Activated naive CD8-positive, alpha-beta T cell treated with anti-CD3 and anti-CD28 coated beads, Interleukin-2, amount 10 ng/mL, durations not matched to agents 7 days and 5 days (primary cell): ENCODE measurements at places on chromosomes 3 and 15. TPM values are rescaled to one million over a fixed set of nuclear protein-coding genes. Genes with fewer than 3 reads are reported as not detected.

Gene MCTP2
- 28.5 TPM for total RNA-seq

Gene ARPP21
- total RNA-seq, result not detected

- no peak for DNase-seq
- H3K4me3 ChIP-seq, result no peak overlapping the region
- peaks cover 15% of the 10 kb centered on the region for H3K36me3 ChIP-seq
- H3K27ac ChIP-seq, result no peak overlapping the region
- peaks cover 4% of the 10 kb centered on the region for H3K4me1 ChIP-seq
Measured at GRCh38 chr3:27462228-27462627, 22.0 kb downstream of the SLC4A7 start.

Gene CHL1
- total RNA-seq, result not detected

DNA sequence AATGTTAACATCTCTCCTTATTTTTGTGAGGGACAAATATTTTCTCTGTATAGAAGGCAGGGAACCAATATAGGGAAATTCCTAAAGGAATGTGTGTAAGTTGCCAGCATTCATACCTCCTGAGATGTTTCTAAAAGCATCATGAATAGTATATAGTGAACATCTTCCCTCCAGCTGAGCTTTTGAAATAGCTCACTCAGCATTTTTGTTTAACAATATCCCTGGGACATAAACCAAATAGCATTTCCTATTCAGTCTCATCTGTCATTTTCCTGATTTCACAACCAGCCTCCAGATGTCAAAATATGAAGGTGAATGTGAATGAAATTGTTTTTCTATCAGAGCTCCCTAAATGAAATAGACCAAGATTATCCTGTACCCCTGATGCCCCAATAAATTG lies 137.2 kb downstream of the PPM1L start:
- no peaks in the 10 kb centered on the region for H3K4me1 ChIP-seq
- peaks cover 4% of the 10 kb centered on the region for H3K27me3 ChIP-seq
- H3K36me3 ChIP-seq, result no peaks in the 10 kb centered on the region
- H3K27ac ChIP-seq, result no peak overlapping the region

Gene GOLGA8T
- total RNA-seq, result 1.5 TPM

DNA sequence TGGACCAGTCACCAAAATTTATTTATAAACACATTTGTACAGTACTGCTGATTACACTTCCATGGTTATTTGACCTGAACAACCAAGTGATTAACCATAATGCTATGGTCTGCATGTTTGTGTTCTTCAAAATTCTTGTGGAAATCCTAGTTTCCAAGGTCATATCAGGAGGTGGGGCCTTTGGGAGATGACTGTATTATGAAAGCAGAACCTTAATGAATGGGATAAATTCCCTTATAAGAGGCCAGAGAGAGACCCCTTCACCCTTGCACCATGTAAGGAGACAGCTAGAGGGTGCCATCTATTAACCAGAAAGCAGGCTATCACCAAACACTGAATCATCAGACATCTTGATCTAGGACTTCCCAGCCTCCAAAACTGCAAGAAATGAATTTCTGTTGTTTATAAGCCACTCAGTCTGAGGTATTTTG lies 1.9 kb downstream of the SCAPER start:
- no peak for DNase-seq
- H3K27ac ChIP-seq, result peak overlapping the region; percentile 47
- no peaks in the 10 kb centered on the region for H3K27me3 ChIP-seq
- H3K4me3 ChIP-seq, result peak overlapping the region; percentile 89
- H3K4me1 ChIP-seq, result peaks cover 30% of the 10 kb centered on the region

Gene COL7A1
- 1.0 TPM for total RNA-seq

GRCh38 chr15:70271422-70272088 lies 173.8 kb upstream of the TLE3 start:
- peaks cover 28% of the 10 kb centered on the region for H3K27me3 ChIP-seq
- H3K4me1 ChIP-seq, result peaks cover 21% of the 10 kb centered on the region
- H3K4me3 ChIP-seq, result no peak overlapping the region
- no peak overlapping the region for H3K27ac ChIP-seq

- H3K27me3 ChIP-seq, result no peaks in the 10 kb centered on the region
- no peak for DNase-seq
- H3K27ac ChIP-seq, result no peak overlapping the region
- peaks cover 33% of the 10 kb centered on the region for H3K36me3 ChIP-seq
- no peak overlapping the region for H3K4me3 ChIP-seq
Measured at GRCh38 chr3:50642382-50642781, 25.4 kb downstream of the MAPKAPK3 start.

Gene FSD2
- total RNA-seq, result not detected

DNA sequence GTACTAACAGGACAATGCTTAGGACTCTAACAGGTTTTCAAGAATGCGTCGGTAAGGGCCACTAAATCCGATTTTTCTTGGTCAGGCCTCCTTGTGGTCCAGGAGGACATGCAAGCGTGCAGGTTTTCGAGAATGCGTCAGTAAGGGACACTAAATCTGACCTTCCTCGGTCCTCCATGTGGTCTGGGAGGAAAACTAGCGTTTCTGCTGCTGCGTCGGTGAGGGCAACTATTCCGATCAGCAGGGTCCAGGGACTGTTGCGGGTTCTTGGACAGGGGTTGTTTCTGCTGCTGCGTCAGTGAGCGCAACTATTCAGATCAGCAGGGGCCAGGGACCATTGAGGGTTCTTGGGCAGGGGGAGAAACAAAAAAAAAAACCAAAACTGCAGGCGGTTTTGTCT lies 7.8 kb upstream of the UBP1 start:
- no peak overlapping the region for H3K4me3 ChIP-seq
- H3K27me3 ChIP-seq, result no peaks in the 10 kb centered on the region
- DNase-seq, result no peak
- peaks cover 3% of the 10 kb centered on the region for H3K36me3 ChIP-seq
- peaks cover 13% of the 10 kb centered on the region for H3K4me1 ChIP-seq

Gene FMN1
- total RNA-seq, result 0.45 TPM

DNA sequence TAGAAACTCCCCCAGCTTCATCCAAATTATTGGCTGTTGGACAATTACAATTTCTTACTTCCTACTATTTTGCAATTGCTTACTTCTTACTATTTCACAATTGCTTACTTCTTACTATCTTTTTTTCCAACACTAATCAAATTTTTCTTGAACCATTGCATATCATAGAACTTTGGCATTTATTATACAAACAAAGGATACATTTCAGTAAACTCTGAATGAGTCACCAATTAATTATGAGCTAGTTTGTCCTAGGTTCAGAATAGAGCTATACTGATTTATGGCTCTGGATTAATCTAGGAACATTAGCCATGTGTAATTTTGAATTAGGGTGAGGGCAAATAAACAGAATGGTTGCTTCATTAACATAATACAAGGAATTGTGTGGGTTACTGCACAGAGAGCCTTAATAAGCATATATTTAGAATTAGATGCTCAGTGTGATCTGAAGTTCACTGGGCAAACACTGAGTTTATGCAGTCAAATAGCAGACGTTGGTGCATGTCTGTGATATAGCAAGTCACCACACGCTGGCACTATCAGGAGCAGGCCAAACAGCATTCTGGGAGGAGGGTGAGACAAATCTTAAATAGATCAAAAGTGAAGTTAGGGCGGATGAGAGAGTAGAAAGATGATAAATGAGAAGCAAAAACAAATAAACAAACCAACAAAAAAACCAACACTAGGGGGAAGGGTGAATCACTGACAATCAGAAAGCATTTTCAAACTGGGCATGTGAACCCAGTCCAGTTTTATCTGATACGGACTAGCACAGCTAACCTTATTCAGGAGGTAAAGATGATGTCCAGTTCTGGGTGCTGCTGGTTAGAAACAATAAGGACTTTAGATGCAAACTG lies 21.5 kb downstream of the GABRR3 start:
- H3K4me1 ChIP-seq, result peaks cover 6% of the 10 kb centered on the region
- H3K4me3 ChIP-seq, result no peak overlapping the region
- H3K27ac ChIP-seq, result no peak overlapping the region
- no peak for DNase-seq

DNA sequence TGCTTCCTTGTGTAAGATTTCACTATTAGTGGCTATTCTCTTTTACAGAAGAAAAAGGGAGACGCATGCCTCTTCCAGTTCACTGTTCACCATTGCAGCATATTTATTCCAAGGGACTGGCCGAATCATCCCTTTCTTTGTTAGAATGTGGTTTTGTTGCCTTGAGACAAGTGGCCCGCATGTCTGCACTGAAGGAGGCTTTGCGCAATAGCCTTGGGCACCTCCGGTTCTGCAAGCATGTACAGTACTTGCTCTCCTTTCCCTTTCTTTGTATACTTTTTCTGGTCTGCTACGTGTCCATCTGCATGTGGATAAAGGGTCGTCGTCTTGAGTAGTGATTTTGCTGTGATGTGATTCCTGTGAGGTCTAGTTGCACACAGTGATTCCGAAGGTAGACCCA lies 43.0 kb downstream of the FLNB start:
- peaks cover 2% of the 10 kb centered on the region for H3K36me3 ChIP-seq
- H3K4me3 ChIP-seq, result no peak overlapping the region
- peaks cover 6% of the 10 kb centered on the region for H3K4me1 ChIP-seq
- H3K27ac ChIP-seq, result no peak overlapping the region

- H3K27me3 ChIP-seq, result no peaks in the 10 kb centered on the region
- H3K36me3 ChIP-seq, result no peaks in the 10 kb centered on the region
- H3K4me3 ChIP-seq, result no peak overlapping the region
- peaks cover 3% of the 10 kb centered on the region for H3K4me1 ChIP-seq
- no peak overlapping the region for H3K27ac ChIP-seq
Measured at GRCh38 chr3:59527493-59527892, 477.7 kb upstream of the CFAP20DC start.

GRCh38 chr15:35066094-35066493 lies 19.0 kb downstream of the NANOGP8 start:
- no peak overlapping the region for H3K4me3 ChIP-seq
- DNase-seq, result no peak
- no peak overlapping the region for H3K27ac ChIP-seq

Gene FBXW12
- not detected for total RNA-seq

Gene RHOV
- total RNA-seq, result not detected

Gene PATL2
- total RNA-seq, result 55.2 TPM

Gene IL17RE
- 0.94 TPM for total RNA-seq

- H3K27me3 ChIP-seq, result no peaks in the 10 kb centered on the region
- H3K4me3 ChIP-seq, result peak overlapping the region; percentile 95
- H3K36me3 ChIP-seq, result peaks cover 12% of the 10 kb centered on the region
- H3K4me1 ChIP-seq, result peaks cover 34% of the 10 kb centered on the region
- peak overlapping the region; percentile 95 for H3K27ac ChIP-seq
Measured at GRCh38 chr15:84633311-84634227, 20.5 kb downstream of the WDR73 start.

Gene TRPM1
- not detected for total RNA-seq

DNA sequence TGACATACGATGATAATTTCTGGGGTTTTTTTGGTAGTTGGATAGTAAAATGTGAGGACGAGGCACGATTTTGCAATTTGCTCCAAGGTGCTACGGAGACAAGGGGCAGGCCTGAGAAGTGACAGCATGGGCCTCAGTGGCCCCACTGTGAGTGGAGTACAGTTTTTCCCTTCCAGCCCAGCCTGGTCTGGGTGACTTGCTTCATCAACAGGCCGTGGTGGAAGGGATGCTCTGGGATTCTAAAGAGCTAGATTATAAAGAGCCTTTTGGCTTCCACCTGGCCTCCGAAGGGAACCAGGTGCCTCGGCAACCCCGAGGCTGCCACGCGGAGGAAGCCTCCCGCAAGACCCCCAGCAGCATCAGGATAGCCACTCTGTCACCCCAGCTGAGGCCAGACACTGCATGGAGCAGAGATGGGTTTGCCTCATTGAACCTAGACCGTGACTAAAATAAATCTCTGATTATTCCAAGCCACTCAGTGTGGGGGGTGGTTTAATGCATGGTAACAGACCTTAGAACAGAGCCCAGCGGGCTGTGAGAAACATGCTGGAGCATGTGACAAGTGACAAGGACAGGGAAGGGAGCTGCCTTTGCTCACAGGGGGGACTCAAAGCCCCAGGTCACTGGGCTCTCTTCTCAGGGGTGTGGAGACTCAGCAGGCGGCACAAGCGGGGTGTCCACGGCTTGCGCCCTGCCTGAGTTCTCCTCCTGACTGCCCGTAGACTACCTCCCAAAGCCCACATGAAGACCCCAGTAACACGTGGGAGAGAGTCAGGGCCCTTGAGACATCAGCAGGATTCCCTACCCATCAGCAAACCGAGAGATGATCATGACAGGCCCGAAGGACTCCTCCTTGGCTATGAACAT lies 22.6 kb upstream of the SLC41A3 start:
- H3K27me3 ChIP-seq, result no peaks in the 10 kb centered on the region
- no peaks in the 10 kb centered on the region for H3K4me1 ChIP-seq
- no peak overlapping the region for H3K4me3 ChIP-seq
- H3K27ac ChIP-seq, result no peak overlapping the region
- no peaks in the 10 kb centered on the region for H3K36me3 ChIP-seq
- no peak for DNase-seq

- peaks cover 4% of the 10 kb centered on the region for H3K27me3 ChIP-seq
- H3K4me1 ChIP-seq, result no peaks in the 10 kb centered on the region
- H3K4me3 ChIP-seq, result no peak overlapping the region
- H3K27ac ChIP-seq, result no peak overlapping the region
Measured at GRCh38 chr15:58393241-58393662, 38.5 kb upstream of the LIPC start.

Gene PEX11A
- 3.8 TPM for total RNA-seq

GRCh38 chr3:18237251-18238005 lies 187.7 kb downstream of the SATB1 start:
- H3K4me1 ChIP-seq, result no peaks in the 10 kb centered on the region
- peaks cover 12% of the 10 kb centered on the region for H3K27me3 ChIP-seq
- no peaks in the 10 kb centered on the region for H3K36me3 ChIP-seq
- no peak overlapping the region for H3K27ac ChIP-seq

- no peaks in the 10 kb centered on the region for H3K36me3 ChIP-seq
- peaks cover 6% of the 10 kb centered on the region for H3K27me3 ChIP-seq
- H3K4me1 ChIP-seq, result no peaks in the 10 kb centered on the region
- DNase-seq, result no peak
- H3K4me3 ChIP-seq, result no peak overlapping the region
- H3K27ac ChIP-seq, result no peak overlapping the region
Measured at GRCh38 chr15:55627730-55628368, 39.7 kb upstream of the PYGO1 start.

- H3K4me3 ChIP-seq, result no peak overlapping the region
- no peaks in the 10 kb centered on the region for H3K36me3 ChIP-seq
- H3K27me3 ChIP-seq, result peaks cover 2% of the 10 kb centered on the region
Measured at GRCh38 chr15:35134299-35134698, 49.2 kb upstream of the NANOGP8 start.

GRCh38 chr3:38925351-38925750 lies 109.3 kb upstream of the SCN10A start:
- peaks cover 7% of the 10 kb centered on the region for H3K27me3 ChIP-seq
- no peak overlapping the region for H3K27ac ChIP-seq
- DNase-seq, result no peak

Gene OR4M2
- total RNA-seq, result not detected

DNA sequence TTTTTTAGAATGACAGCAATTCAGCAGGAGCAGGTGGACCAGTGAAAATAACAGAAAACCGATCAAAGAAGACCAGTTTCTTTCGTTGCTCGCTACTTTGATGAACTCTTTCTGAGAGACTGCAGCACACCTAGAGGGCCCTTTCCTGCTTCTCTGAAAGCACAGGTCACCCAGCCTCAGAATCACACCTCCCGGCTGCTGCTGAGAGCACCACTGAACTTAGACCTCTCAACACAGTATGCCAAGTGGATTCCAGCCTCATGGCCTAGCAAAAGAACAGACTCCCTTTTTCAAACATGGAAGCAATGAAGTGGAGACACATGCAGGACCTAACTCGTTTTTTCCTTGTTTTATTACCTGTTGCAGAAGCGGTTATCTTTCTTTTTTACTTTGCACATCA lies 13.9 kb upstream of the APH1B start:
- H3K4me3 ChIP-seq, result no peak overlapping the region
- peak overlapping the region; percentile 38 for H3K27ac ChIP-seq
- no peak for DNase-seq
- peaks cover 29% of the 10 kb centered on the region for H3K36me3 ChIP-seq
- H3K4me1 ChIP-seq, result peaks cover 2% of the 10 kb centered on the region
- H3K27me3 ChIP-seq, result no peaks in the 10 kb centered on the region

- peaks cover 57% of the 10 kb centered on the region for H3K4me1 ChIP-seq
- DNase-seq, result no peak
- peaks cover 37% of the 10 kb centered on the region for H3K36me3 ChIP-seq
- H3K27me3 ChIP-seq, result no peaks in the 10 kb centered on the region
- H3K27ac ChIP-seq, result no peak overlapping the region
Measured at GRCh38 chr3:20046556-20046955, 6.3 kb downstream of the KAT2B start.
